ENCODE measurements at places on chromosomes 3 and 15. TPM values are rescaled to one million over a fixed set of nuclear protein-coding genes. Genes with fewer than 3 reads are reported as not detected.

DNA sequence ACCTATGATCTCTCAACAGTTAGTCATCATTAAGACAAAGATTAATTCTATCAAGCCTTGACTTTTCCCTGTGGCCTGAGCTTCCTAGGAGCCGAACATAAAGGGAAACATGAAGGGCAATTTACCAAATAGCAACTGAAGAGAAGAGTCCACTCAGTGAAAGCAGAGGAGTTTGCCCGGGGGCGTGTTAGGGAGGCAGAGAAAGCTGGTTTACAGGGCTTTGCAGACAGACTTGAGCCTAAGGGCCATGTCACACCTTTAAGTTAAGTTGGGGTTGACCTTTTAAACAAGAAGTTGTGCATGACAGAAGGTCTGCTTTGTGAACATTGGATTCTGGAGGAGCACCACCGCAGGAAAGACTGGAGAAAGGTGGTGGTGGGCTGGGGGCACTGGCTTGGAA is 701.8 kb upstream of the CFAP20DC start:
- DNase-seq, result no peak

GRCh38 chr3:36489679-36490425 is 109.5 kb downstream of the STAC start:
- no peak for DNase-seq

The CPN2 gene
- not detected for total RNA-seq

The COMMD2 gene
- 126 TPM for total RNA-seq

DNA sequence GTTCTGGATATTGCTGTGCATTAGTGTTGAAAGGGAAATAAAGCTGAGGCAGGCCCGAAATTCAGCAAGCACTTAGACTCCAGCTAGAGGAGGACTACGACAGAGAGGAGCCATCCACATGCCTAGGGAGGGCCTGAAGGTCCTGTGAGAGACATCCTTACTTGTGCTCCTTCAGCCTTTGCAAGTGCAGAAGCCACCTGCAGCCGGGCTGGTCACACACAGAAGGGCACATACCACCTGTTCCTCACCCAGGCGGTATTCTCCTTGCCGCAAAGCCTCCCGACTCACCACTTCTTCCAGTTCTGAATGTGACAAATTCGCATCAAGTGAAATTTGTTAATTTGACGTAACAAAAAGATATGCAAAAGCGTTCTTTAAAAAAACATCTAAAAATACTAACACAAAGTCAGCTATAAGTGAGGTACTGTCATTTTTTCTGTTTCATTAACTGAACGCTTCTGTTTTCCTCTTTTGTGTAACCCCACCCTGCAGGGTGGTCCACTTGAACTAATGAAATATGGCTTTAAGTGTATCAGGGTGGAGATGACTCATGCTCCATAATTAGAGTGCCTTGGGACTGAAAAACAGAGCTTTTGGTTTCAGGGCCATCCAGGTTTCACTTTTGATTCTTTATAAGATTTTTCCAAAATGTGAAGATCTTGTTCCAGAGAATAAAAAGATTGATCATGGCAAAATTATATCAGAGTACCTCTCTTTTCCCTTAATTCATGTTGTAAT is 467.9 kb upstream of the ATP11B start:
- no peak for DNase-seq

- no peak for DNase-seq
These were observed 128.9 kb downstream of the CHL1 start for GRCh38 chr3:325495-325894.

GRCh38 chr3:22887664-22888291 is 315.3 kb upstream of the UBE2E2 start:
- no peak for DNase-seq

The IFT57 gene
- 55.7 TPM for total RNA-seq

The UROC1 gene
- not detected for total RNA-seq

DNA sequence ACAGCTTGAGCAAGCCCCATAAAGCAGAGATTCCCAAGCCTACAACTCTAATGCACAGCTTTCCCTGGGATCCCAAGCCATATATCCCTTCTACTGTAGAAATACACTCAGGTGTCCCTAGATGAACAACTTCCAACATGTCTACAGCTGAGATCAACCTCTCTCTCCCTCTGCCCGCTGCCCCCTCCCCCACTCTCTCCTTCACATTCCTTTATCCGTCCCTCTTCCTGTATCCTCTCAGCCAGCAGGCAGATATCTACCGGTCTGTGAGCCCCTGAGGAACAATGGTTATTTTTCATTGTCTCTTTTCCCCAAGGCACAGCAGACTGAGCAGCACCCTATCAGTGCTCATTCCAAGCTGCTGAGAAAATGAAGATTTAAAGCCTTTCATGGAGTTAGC is 138.6 kb downstream of the SUCLG2 start:
- no peak for DNase-seq

DNA sequence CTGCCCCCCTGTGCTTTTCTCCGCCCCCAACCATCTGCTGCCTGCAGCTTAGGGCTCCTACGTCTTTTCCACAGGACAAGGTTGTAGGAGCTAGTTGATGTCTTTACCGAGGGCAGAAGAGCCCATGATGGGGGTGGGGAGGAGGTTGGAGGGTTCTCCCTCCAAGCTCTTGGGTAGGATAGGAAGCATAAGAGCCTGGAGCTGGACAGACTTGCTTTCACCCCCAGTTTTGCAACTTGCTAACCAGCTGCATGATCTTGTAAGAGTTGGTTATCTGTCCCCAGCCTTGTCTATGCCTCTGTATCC is 856 bp downstream of the ABCF3 start:
- DNase-seq, result no peak
